ENCODE measurements at places on chromosomes 16 and 17.

DNA sequence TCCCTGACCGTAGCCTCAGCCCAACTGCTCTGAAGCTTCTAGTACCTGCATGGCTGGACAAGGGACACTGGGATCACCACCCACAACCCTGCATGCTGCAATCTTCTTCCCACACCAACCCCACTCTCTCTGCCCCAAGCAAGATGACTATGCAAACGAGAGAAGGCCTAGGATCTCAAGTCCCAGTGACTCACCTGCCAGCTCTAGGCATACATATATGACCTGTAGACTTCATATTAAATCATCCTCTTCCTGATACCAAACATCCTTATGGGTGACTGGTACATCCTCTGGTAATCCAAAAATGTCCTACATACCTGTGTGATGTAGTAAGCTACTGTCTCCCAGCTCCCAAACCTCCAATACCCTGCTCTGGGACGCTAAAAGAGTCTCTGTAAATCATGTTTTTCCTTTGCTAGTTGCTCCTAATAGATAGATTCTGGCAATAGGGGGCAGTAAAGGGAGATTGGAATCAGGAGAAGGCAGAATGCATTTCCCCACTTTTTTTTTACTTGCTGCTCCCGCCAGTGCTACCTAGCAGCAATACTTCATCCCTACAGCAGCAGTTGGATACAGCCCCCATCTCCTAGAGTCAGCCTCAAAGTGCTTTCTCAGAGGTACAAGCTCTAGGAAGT is 43.4 kb upstream of the SOX9 start:
- no peak for DNase-seq

GRCh38 chr17:57045868-57046704 is 39.0 kb upstream of the AKAP1 start:
- peak; percentile 10 for DNase-seq

- DNase-seq, result no peak
Measured at GRCh38 chr17:73290399-73291259, 21.2 kb downstream of the CDC42EP4 start.

- no peak for DNase-seq
Measured at GRCh38 chr16:67474551-67475455, 6.2 kb downstream of the ATP6V0D1 start.

DNA sequence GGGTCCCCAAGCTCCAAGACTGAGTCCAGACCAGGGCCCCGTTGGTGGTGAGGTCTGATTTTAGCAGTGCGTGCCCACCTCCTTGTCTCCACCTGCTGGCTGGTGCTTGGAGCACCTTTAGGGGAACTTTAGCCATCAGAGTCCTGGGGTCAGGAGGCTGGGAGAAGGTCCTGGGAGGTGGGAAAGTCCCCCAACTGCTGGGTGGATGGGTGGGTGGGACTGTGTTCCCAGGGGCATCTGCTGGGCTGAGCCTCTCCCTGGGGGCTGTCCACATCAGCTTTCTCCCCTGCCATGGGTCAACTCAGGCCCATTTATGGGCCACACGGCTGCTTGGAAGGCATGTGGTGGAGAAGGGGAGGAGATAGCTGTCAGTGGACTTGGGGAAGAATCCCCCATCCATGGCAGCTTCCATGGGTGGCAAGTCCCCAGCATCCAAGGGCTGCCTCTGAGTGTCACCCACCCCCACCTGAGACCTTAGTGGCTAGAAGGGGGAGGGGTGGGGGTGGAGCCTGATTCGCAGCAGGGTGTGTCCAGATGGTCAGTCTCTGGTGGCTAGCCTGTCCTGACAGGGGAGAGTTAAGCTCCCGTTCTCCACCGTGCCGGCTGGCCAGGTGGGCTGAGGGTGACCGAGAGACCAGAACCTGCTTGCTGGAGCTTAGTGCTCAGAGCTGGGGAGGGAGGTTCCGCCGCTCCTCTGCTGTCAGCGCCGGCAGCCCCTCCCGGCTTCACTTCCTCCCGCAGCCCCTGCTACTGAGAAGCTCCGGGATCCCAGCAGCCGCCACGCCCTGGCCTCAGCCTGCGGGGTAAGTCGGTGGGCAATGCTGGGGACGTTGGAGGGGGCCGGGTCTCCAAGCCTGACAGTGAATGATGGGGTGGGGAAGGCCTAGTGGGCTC is at the start of gene TRPV2:
Gene TRPV2, plus strand, starts transcription at position 541 of the 894 bp plus-strand sequence. CDS start 2,098 bp downstream, outside the sequence.
- no peak for DNase-seq

- no peak for DNase-seq
Measured at GRCh38 chr17:54124456-54124855, 301.7 kb downstream of the KIF2B start.

DNA sequence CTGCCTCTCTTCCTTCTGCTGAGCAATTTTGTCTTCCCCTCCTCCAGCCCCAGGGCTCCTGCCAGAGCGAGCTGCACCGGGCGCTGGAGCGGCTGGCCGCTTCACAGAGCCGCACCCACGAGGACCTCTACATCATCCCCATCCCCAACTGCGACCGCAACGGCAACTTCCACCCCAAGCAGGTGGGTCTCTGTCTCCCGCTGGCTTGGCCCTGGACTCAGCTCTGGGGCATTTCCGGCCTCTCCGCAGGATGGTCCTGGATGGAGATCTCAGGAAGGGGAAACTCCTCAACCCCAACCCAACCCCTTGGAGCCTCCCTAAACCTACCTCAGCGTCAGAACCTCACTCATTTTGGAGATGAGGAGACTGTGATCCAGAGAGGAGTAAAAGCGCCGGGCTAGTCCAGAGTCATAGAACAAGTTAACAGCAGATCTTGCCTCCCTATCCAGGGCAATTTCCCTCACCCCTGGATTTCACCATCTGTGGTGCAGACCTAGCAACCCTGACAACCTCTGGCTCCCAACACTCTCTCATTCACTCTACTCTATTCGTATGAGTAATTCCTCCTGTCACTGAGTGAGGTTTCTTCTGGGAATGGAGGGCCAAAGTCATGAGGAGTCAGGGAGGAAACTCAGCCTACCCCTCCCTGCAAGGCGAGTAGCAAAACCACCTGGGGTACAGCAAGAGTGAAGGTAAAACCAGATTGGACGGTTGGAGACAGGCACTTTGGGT is 10.8 kb downstream of the IGFBP4 start:
- DNase-seq, result no peak

DNA sequence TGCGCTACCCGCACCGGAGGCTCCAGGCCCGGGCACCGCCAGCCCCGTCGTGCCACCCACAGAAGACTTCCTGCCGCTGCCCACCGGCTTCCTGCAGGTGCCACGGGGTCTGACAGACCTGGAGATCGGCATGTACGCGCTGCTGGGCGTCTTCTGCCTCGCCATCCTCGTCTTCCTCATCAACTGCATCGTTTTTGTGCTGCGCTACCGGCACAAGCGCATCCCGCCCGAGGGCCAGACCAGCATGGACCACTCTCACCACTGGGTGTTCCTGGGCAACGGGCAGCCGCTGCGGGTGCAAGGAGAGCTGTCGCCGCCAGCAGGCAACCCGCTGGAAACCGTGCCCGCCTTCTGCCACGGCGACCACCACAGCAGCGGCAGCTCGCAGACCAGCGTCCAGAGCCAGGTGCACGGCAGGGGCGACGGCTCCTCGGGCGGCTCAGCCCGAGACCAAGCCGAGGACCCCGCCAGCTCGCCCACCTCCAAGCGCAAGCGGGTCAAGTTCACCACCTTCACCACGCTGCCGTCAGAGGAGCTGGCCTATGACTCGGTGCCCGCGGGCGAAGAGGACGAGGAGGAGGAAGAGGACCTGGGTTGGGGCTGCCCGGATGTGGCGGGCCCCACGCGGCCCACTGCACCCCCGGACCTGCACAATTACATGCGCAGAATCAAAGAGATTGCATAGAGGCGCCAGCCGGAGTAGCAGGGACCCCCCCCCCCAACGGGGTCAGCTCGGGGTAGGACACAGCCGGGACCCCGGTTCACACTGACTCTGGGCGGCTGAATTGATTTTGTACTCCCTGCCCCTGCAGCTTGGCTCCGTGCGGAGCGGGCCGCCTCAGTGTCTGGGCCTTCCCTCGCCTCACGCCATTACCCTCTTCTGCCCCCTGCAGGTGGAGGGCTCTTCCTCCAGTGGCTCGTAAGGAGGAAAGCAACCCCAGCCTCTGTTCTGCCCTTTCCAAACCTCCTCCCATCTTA is 58.5 kb downstream of the TMEM132E start:
- peak; percentile 77 for DNase-seq

Measured in stimulated activated CD4-positive, alpha-beta T cell treated with anti-CD3 and anti-CD28 coated beads, Interleukin-15, amount 100 ng/mL, for 48 hours (primary cell).